Activated T-cell treated with anti-CD3 and anti-CD28 coated beads for 4 hours (primary cell): ENCODE measurements at places on chromosomes 7 and 10.

DNA sequence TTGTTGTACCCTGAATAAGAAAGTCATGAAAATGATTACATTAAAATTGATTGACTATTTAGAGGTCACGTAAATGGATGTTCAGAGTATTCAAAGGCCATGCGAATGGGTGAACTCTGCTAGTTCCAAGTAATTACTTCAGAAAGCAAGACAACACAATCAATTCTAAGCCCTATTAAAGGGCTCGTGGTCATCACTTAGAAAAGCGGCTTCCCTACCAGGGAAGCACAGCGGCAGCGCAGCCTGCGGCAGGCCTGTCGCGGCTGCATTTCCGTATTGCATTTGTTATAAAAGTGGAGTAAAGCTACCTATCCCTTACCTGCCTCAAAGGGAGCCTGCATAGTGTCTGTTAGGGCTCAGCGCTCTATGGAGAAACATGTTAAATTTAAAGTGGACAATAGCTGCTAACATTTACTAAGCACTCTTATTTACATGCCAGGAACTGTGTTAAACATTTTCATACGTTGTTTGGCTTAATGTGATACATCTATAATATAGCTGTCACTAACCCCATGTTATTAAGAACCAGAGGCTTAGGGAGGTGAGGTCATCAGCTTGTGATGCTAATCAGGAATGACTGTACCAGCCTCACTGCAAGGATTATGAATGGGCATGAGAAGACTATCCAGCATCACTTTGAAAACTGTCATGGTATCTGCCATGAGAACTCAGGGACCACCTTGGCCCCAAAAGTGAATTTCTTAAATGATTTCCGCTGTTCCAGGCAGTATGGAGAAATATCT is 187.5 kb downstream of the CELF2 start:
- DNase-seq, result no peak

DNA sequence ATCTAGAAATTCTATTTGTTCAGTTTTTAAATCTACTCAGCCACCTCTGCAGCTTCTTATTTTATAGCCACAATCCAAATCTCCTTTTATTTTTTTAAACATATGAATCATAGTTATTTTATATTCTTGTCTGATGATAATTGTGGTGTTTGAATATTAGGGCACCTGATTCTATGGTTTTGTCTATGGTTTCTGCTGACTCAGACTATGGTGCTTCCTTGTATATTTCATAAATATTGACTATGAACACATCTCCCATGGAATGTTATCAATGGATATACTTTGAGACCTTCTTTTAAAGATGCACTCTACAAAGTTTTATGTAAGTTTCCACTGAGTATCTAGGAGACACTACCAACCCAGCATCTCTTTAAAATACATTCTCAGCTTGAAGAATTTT is 1027.0 kb upstream of the AUTS2 start:
- DNase-seq, result no peak

DNA sequence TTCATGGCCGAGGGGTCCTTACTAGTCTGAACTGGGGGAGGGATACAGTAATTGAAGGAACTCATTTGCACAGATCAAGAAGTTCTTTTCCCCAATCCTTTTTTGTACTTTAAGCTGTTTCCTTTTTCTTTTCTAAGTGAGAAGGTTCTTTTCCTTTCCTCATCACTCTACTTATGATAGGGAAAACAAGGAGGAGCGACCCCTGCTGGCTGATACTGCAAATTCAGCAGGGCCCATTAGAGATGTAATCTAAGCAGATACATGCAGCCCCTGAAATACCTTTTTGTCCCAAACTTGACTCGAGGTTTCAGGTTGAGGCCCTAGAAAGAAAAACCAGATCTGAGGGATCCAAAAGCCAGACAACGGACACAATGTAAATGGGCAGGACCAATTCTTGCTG is 305.5 kb downstream of the DNAJB9 start:
- no peak for DNase-seq

DNA sequence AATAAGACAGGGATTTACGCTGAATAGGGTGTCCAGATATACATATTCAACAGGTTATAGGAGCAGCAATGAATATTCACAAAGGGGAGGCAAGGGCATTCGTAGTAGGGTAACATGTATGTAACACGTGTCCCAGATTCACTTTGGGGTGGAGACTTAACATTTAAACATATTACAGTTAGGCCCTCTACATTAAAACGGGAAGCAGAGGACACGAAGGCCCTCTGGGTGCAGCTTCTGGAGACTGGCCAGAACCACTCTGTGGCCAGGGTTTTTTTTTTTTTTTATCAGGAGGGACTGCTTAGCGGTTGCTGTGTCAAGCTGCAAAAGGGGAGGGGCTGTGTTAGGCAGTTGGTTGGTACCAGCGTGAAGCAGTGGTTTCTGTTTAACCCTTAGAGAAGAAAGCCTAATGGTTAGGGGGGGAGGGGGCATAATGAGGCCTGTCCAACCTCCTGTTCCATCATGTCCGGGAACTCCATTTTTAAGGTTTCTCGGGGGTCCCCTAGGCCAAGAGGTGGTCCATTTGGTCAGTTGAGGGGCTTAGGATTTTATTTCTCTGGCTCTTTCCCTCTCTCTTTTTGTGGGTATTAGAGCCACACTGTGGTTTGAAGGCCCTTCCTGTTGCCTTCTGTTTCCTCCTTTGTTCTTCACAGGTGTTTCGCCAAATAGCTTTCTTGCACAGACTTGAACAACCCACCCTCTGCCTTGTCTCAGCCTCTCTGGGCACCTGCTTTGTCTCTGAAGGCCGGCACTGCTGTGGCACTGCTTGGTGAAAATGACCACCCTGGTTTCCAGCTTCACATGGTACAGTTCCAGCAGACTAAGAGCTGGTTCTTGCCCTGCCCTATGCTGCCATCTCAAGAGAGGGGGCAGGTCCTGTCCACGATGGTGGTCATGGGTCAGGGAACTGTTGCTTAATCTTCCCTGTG is 26.4 kb downstream of the PRF1 start:
- DNase-seq, result no peak

DNA sequence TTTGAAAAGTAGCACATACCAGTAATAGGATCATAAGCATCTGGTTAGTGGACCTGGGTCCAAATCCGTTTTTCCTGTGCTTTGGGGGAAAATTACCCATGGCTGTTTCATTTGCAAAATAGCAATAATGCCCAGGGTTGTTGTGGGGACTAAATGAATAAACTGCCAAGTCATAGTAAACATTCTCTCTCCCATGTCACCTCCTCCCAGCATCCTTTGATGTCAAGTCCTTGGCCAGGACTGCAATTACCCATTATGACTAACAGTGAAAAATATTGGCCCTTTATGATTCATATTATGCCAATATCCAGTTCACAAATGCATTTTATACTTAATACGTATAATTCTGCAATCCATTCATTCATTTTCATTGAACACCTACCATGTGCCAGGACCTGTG is 23.0 kb downstream of the TOMM7 start:
- DNase-seq, result no peak

- no peak for DNase-seq
These were observed 415.3 kb upstream of the PRKCQ start for GRCh38 chr10:6995341-6995740.

DNA sequence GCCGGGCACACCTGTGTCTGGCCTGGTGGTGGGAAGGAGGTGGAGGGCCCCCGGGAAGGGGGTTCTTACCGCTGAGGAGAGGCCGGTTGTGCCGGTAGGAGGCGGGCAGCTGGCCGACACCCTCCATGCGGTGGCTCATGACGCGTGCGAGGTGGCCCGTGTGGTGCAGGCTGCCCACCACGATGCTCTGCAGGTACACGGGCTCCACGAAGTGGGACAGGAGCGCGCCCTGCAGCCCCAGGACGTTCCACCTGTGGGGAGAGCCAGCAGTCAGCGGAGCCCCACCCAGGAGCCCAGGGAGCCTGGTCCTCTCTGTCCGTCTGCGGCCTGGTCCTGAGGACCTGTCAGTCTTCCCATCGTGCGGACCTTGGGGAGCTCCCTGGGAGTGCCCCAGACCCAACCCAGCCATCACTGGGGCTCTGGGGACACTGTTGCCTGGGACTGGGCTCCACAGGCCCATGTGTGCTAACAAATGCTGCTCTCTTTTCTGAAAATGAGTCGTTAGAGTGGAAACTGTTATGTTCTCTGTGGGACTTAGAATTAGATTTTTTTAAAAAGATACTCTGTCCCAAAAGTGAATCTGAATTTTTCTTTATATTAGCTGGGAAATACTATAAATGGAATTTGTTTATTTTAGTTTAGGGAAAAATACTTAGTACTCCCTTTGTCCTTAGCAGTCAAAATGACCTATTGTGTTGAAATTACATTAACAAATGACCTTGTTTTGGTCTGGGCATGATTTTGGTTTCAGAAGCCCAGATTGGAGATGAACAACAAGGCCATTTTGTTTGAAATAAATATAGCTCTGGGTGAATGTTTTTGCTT is 143.9 kb downstream of the WDR37 start:
- DNase-seq, result no peak

- no peak for DNase-seq
These were observed 332.5 kb downstream of the PTPRN2 start for GRCh38 chr7:158255156-158255555.

DNA sequence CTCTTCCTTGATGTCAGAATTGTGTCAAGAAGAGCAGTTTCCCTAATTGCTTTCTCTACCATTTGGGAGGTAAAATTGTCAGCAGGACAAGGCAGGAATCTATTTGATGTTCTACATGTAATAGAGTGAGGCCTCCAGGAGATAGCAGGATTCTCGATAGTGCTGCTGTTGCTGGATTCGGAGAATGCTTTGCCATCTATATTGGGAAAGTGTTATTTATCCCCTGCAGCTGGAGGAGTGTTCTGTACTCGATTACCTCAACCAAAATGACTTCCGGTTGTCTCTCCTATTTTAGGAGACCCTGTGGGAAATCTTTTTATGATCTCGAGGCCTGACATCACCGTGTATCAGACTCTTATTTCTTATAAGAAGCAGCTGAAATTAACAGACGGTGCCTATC is 217.1 kb downstream of the TMEM178B start:
- DNase-seq, result no peak

GRCh38 chr10:101778151-101778780 is 2.4 kb upstream of the FGF8 start:
- DNase-seq, result no peak

DNA sequence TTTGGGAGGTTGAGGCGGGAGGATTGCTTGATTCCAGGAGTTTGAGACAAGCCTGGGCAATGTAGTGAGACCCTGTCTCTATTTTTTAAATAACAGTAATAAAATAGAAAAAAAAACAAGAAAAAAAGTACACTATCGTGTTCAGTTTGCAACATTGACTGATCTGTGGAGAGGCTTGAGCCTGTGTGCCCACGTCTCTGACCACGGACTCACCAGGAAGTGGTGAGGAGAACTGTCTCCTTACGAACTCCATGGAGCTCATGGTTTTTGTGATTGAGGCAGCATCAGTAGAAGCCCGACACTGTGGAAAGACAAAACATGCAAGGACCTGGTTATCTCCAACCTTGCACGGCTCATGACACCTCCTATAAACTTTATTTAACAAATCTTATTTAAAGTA is 23.9 kb upstream of the DNAJB6 start:
- no peak for DNase-seq

- DNase-seq, result no peak
These were observed 113.0 kb downstream of the SGMS1 start for GRCh38 chr10:50510517-50511473.

- DNase-seq, result no peak
These were observed 32.9 kb downstream of the AP3M1 start for GRCh38 chr10:74117738-74118137.

DNA sequence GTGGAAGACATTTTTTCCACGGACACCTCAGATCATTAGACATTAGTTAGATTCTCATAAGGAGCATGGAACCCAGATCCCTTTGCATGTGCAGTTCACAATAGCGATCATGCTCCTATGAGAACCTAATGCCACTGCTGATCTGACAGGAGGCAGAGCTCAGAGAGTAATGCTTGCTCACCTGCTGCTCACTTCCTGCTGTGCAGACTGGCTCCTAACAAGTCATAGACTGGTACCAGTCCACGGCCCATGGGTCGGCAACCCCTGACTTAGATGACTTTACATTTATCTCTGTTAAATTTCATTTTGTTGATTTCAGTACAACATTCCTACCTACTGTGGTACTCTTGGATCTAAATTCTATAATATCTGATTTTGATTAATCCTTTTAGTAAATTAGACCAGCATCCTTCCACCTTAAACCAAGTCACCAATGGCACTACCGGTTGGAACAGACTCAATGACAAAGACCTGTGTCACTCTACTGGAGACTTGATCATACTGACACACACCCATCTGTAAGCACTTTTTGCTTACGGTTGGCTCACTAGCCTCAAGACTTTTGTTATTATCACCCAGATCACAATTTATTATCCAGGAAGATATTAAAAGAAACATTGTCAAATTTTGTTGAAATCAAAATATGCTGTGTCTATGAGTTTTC is 8.0 kb upstream of the CCDC71L start:
- no peak for DNase-seq

DNA sequence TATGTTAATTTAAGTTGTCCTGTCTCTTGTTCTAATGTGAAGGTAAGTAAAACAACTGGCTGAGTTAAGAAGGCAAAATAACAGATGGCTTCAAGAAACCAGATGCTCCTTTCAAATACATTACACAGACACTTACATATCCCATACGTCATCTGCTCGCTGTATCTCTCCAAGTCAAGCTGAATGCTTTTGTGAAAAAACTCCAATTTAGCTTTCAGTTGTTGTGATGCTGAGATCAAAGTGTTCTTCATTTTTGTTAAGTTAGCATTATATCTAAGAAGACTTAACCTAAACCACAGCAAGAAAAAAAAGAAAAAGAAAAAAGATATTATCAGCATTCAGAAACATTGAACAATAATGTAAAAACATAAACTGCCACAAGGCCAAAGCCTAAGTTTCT is 18.5 kb upstream of the ERLIN1 start:
- DNase-seq, result no peak

DNA sequence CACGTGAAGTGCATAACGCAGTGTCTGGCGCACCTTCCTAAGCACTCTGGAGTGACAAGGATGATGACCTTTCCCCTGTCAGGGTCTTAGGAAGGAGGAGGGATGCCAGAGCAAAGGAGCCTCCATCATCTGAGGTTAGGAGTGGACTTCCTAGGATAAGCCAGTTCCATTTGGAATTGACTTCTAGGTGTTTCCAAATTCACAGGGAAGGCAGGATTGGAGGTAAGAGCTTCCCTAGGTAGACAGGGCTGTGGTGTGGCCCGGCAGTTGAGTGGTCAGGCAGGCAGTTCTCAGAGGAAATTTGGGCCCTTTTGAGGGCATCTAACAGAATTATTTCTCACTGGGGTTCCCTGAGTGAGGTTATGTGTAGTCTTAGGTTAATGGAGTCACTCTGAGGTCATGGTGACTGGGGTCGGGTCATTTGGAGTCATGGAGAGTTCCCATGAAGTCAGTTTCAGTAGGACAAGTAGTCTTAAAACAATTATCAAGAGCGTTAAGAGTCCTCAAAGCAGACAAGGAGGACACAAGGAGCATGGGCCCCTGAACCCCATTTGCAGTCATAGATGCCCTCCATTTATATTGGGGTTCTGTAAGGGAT is 8.2 kb downstream of the PPIF start:
- DNase-seq, result no peak

DNA sequence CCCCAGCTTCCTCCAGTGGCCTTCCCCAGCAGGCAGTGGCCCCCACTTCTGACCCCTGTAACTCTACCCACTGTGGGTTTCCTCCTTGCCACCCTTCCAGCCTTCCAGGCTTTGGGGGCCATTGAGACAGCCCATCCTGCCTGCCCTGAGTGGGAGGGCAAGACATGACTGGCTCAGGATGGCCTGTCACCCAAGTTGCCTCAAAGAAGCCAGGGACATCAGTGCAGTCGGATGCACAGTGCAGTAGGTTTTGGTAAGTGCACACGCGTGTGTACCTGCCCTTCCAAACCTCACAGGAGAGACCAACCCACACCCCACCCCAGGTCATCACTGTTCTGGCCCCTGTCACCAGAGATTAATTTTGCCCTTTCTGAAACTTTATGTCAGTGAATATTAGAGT is 22.7 kb downstream of the ZMIZ2 start:
- DNase-seq, result no peak
